ENCODE measurements at places on chromosomes 5 and 9.

DNA sequence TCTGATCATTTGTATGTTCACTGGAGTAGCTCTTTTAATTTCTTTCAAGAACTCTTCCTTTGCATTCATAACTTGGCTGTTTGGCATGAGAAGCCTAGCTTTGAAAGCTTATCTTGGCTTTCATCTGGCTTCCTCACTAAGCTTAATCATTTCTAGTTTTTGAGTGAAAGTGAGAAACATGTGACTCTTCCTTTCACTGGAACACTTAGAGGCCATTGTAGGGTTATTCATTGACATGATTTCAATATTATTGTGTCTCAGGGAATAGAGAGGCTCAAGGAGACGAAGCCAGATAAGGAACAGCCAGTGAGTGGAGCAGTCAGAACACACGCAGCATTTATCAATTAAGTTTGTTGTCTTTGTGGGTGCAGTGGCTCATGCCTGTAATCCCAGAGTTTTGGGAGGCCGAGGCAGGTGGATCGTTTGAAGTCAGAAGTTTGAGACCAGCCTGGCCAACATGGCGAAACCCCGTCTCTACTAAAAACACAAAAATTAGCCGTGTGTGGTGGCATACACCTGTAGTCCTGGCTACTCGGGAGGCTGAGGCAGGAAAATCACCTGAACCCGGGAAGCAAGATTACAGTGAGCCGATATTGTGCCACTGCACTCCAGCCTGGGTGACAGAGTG lies 98.3 kb downstream of the UGCG start:
- DNase-seq, result no peak

DNA sequence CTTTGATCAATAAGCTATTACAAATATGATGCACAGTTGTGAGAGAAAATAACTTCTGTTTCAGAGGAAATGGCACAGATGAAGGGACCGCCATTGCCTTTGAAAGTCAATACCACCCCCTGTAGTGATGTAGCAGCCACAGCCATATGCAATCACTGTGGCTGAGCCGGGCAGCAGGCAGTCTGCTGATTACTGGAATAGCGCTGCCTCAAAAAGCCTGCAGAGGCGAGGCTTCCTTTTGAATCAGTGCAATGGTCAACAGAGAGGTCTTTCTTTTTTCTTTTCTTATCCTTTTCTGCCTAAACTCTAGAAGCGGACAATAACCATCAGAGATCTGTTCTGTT lies 265.1 kb upstream of the TAS2R1 start:
- DNase-seq, result peak; percentile 56

- no peak for DNase-seq
These were observed 445.9 kb downstream of the CHSY3 start for GRCh38 chr5:130350131-130350530.

DNA sequence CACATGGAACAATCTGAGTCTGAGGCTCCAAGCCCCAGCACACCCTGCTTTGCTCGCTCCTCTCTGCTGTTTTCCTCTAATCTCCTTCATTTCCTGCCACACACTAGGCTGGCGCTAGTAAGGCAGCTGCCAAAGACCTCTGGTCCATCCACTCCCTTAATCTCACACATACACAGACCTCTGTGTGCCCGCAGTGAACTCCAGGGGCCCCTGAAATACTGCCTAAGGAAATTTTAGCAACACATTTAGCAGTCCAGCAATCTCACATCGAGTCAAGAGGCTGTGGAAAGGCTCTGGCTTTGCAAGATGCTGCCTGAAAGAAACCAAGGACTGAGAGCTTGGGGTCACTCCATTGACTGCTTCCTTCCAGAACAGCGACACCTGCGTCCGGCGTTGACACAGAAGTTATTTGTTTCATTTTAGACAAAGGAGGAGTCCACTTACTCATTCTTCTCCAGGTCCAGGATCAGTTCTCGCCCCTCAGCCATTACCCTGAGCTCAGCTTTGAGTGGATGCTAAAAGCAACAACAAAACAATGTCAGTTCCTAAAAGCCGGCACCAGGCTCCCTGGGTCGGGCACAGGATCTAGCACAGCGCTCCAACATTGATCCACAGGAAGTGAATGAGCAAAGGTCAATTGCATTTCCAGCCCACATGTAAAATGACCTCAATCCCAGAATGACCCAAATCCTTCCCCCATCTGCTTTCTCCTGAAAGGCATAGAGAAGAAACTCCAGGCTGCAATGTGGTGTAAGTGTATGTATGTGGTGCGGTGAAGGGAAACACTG lies 11.5 kb downstream of the ADAM19 start:
- DNase-seq, result no peak

DNA sequence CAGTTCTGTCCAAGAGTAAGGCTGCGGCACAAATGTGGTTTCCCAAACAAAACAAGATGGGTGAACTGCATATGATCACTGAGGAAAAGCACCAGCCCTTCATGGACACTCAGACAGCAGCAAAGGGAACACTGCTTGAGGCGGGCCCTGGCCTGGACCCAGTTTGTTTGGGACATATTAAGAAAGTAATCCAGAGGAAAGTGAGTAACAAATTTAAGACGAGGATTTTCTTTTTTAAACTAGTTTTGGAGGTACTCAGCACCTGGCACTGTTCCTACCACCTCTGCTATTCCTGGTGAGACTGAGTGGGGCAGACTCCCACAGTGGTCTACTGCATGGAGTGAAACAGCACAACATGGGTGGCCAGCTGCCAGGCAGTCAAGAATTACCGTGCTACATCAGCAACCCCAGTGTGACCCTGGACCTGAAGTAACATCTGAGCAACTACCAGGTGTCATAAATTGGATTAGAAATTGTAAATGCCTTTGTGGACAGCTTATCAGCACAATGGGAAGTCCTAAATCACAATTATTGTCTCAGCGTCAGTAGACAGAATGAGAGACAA lies 28.5 kb downstream of the P4HA2 start:
- no peak for DNase-seq

- DNase-seq, result no peak
These were observed 335.2 kb upstream of the TARS1 start for GRCh38 chr5:33105521-33105941.
